ENCODE measurements at places on chromosomes 7 and 10.

DNA sequence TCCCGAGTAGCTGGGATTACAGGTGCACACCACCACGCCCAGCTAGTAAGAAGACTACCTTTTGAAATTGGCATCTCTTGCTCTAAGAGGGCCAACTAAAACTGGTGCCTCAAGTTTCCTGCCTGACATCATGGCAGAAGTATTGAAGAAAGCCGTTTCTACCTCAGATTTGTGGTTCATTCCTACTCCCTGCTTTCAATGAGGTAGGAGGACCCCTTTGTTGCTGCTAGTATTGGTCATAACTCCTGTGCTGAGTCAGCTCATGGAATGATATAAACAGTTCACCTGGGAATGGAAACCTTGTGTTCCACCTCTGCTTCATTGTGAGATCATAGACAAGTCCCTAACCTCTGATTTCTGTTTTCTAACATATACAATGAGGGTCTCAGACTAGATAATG lies 82.8 kb downstream of the CDK6 start:
- no peak for DNase-seq

- DNase-seq, result no peak
Observed at GRCh38 chr7:26449175-26450165, 157.8 kb downstream of the SNX10 start.

- no peak for DNase-seq
Observed at GRCh38 chr7:149475121-149476045, 14.5 kb upstream of the ZNF777 start.

GRCh38 chr10:44988957-44989585 lies 10.5 kb upstream of the DEPP1 start:
- DNase-seq, result no peak

DNA sequence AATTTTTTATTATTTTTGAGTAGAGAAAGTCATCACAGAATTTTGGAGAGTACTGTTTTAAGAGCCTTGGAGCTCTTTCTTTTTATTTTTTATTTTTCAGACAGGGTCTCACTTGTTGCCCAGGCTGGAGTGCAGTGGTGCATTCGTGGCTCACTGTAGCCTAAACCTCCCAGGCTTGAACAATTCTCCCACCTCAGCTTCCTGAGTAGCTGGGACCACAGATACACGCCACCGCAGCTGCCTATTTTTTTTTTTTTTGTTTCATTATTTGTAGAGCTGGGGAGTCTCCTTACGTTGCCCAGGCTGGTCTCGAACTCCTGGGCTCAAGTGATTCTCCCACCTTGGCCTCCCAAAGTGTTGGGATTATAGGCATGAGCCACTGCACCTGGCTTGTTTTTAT lies 10.6 kb downstream of the CPA4 start:
- no peak for DNase-seq

DNA sequence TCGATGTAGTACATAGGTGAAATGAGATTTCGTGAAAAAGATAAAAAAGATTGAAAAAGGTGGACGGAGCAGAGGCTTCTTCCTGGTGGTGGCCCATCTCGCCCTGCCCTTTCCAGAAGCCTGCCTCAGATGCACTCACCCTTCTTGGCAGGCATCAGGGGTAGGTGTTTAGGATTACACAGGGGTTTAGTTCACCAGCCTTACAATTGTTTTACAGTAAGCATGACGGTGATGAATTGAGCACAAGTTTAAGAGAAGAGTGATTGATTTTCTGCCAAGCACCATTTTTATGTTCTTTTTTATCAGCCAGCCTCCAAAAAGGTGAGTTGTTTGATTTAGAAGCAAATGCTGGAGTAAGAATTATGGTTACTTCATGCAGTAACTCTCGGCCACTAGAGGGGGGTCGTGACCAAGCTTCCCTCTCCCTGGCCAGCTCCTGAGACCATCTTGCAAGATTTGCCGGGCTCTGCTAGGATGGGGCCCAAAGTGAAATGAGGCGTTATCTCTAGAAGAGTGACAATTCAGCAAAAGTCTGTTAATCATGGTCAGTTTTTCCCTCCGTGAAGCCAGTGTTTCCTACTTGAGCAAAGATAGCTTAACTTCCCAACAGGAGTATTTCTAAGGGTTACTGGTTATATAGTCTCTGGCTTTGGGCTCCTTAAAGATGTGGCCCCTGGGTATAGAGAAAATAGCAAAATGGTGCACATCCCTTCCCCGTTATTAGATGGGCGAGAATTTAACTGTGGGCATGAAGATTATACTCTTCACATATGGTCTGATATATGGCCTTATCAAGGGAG lies 228.8 kb downstream of the BMPER start:
- DNase-seq, result no peak

DNA sequence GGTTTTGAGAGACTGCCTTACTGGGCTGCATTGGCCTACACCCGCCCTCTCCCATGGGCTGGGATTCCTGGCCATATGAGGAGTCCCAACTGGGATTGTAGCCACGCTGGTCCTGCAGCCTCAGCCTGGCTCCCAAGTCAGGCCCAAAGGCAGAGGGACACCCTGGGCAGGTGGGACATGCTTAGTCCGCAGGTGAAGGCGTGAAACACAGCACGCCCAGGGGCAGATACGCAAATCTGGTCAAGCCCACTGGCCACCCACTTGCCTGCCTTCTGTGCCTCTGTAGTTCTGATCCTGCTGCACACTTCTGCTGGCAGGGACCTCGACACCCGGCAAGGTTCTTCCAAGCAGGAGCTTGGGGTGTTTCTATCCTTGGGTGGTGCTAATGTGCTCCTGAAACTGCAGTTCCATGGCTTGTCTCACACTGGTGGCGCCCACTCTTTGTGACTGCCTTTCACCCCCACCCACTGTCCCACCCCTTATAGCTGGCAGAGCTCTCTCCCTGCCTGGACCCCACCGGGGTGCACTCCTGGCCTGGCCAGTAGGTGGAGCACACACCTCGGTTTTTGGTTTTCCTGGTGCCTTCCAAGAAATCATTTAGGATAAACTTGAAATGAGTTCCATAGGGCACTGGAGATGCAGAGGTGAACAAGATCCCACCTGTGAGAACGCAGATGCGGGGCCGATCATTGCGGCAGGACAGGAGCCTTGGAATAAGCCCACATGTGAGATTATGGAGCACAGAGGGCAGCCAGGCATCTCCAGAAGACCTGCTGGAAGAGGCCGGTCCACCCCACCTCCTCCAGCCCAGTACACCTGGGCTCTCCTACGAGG lies 47.9 kb downstream of the MKI67 start:
- no peak for DNase-seq

GRCh38 chr7:31304446-31304845 lies 36.1 kb downstream of the NEUROD6 start:
- no peak for DNase-seq

GRCh38 chr7:81960026-81960425 lies 190.2 kb upstream of the HGF start:
- DNase-seq, result no peak

- no peak for DNase-seq
Observed at GRCh38 chr10:68233046-68233445, 1.1 kb upstream of the ATOH7 start.
